Activated naive CD4-positive, alpha-beta T cell (primary cell): ENCODE measurements at places on chromosomes 2 and 18.

DNA sequence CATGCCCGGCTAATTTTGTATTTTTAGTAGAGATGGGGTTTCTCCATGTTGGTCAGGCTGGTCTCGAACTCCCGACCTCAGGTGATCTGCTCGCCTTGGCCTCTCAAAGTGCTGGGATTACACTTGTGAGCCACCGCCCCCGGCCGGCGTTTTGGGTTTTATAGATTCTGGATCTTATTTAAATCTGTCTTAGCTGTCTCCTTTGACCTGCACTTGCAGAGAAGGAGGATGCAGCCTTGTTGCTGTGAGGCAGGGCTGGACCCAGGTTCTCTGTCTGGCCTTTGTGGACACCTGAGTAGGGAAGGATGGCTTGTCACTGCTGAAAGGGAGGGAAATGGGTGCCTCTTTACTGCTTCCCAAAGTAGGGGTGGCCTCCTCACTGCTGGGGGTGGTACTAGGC, 83.0 kb upstream of the HS6ST1 start:
- no peak for DNase-seq

DNA sequence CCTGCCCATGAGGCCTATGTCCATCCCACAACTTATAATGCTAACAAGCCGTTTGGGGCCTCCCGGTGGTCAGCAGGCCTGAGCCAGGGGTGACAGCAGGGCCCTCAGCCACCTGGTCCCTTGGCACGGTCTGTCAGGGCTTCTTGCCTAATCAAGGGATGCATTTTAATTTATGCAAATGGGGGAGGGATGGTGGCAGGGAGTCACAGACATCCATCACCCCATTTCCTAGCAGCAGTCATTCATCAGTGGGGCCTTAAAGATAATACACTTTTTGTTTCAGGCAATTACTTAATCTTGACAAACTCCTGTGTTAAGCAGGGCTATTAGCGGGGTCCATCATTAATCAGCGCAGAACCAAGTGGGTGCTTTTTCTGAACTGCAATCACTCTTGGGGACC, 174.5 kb downstream of the GLI2 start:
- DNase-seq, result no peak

GRCh38 chr18:44743631-44744030, 62.9 kb downstream of the SETBP1 start:
- no peak for DNase-seq

GRCh38 chr2:45096996-45097395, 87.7 kb upstream of the SIX2 start:
- no peak for DNase-seq

DNA sequence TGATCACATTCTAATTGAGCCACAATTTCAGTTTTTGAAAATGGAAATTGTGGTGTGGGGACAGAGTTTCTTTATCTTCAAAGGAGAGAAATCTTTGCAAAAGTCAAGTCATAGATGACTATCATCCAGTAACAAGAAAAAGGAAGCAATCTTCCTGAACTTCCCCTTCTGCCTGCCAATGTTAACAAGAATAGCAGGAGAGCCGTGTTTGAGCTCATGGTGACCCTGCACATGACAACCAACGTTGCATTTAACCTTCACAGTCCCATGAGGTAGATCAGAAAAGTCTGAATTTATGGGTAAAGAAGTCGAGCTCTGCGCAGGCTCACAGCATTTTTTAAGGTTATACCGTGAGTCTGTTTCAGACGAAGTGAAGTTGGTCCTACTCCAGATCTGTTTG, 454.9 kb downstream of the LPIN1 start:
- DNase-seq, result no peak
